ENCODE measurements at places on chromosomes 16 and 17.

DNA sequence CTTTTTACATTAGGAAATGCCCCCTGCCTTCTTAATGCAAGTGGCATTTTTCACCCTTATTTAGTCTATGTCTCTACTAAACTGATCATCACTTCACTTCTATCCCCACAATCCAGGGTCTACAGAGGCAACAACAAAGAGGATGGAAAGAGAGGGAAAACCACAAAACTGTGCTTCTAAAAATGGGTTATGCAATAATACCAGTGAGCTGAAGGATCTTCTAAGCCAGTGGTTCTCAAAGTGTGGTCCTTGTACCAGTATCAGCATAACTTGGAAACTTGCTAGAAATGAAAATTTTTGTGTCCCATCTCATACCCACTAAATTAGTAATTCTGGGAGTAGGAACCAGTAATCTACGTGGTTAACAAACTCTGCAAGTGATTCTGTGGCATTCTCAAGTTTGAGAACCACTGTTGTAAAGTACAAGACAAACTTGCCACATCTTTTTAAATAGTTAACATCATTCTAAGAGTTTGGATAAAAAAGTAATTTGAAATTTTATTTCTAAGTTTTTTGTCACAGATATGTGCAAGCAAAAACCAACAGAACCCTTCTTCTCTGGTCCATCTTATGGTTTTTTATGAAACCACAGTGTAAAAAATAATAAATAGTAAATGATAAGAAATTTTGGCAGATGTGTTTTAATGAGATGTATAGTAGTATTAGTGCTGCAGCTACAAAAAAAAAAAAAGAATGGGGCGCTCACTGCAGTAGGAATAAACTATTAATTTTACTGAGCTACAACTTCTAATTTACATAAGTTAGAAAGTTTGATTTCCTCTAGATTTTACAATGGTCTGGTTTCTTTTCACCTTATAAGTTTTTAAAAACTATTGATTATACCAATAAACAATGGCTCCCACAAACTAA is 16.2 kb downstream of the CDC27 start:
- DNase-seq = no peak

- DNase-seq = peak; percentile 24
Observed at GRCh38 chr16:68086860-68087268, 1.7 kb downstream of the NFATC3 start.

DNA sequence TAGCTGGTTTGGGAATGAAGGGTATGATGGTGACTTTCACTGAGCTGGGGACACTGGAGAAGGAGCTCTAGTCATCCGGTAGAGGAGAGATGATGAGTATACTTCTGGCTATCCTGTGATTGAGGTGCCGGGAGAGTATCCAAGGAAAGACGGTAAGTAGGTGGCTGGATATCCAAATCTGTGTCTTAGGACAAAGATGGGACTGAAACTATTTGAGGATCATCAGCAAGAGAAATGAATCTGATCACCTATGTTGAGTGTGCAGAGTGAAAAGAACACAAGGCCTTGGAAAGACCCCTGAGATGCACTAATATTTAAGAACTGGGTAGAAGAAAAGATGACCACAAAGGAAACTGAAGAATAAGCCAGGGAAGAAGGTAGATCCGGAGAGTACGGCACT is 1.0 kb downstream of the NACA2 start:
- no peak for DNase-seq

DNA sequence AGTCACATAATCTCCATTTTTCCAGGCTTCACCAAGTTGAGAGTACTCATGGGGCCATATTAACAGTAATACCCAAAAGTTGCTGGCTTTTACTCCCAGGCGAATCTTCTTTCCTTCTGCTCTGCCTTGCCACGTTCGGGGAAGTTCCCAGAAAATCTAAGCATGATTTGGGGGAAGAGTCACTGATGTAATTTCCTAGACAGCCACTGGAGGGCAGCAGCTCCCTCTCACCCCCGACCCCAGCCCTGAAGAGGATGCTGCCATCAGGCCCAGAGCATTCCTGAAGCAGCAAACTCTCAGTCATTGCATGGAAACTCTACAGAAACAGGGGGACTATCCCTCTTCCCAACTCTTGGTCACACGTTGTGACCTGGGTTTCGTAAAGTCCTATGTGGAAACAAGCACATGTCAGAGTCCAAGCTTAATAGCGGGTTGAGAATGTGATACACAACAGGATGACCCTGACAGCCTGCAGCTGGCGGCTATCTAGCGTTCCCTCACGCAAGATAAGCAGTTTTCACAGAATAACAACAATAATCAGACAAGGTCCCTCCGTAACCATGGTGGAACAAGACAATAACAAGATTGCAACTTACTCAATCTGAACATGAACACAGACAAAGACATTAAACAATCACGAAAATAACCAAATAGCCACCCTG is 43.8 kb upstream of the DHX40 start:
- peak; percentile 86 for DNase-seq

DNA sequence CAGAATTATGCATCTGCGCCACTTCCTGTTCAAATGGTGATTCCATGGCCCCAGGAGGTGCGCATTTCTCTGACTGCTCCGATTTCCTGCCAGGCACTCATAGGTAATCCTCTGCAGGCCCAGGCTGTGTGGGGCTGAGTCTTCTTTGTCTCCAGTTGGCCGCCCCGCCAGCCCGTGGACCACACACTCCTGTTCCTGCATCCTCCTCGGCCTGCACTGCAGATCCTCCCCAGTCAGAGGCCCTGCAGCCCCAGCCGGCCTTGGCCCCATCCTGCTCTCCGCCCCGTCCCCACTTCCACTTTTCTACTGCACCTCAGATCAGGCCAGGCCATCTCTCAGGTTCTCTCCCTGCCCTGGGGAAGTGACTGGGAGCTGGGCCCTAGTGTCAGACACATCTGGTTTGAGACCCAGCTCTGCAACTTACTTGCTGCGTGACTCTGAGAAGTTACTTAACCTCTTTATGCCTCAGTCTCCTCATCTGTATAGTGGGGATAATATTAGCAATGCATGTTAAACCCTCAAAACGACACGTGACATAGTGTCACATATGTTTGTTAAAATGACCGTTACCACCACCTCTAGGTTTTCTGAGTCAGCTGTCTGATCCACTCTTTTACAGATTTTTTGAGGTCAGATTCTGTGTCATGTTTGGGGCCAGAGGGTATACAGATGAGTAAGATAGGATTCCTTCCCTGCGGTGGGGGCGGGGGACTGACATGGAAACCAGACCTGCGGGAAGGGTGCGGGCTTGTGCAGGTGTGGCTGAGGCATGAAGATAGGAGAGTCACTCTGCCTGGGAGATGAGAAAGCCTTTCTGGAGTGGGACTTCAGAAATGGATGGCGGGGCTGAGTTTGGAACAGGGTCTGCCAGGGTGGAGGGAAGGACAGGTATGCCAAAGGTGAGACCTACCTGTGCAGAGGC is 12.8 kb downstream of the RAB11FIP4 start:
- DNase-seq = no peak

GRCh38 chr16:72926177-72927070 is 121.5 kb downstream of the ZFHX3 start:
- no peak for DNase-seq

DNA sequence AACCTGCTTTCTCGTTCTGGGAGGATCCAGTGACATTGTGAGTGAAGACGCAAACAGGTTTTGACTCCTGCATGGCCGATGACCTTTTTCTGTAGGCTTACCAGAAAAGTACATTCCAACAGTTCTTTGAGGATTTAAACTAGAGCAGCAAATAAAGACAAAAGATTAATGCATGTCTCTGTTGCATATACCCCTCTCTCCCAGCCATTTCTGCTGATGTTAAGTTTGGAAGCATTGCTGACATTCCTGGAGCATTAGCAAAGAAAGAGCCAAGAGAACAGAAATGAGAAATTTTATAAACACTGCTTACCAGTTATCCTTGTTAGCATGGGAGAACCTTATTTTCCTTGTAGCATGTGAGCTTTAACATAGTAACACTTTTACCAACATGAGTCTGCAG is 49.3 kb downstream of the SIAH1 start:
- no peak for DNase-seq

DNA sequence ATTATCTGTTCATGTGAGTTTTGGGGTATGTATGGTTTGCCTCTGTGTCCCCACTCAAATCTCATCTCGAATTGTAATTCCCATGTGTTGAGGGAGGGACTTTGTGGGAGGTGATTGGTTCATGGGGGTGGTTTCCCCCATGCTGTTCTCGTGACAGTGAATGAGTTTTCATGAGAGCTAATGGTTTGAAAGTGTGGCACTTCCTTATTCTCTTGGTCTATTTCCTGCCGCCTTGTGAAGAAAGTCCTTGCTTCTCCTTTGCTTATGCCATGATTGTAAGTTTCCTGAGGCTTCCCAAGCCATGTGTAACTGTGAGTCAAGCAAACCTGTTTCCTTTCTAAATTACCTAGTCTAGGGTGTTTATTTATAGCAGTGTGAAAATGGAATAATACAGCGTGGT is 128.1 kb upstream of the HS3ST4 start:
- no peak for DNase-seq

- DNase-seq = no peak
Observed at GRCh38 chr16:81842564-81843242, 63.6 kb downstream of the PLCG2 start.

DNA sequence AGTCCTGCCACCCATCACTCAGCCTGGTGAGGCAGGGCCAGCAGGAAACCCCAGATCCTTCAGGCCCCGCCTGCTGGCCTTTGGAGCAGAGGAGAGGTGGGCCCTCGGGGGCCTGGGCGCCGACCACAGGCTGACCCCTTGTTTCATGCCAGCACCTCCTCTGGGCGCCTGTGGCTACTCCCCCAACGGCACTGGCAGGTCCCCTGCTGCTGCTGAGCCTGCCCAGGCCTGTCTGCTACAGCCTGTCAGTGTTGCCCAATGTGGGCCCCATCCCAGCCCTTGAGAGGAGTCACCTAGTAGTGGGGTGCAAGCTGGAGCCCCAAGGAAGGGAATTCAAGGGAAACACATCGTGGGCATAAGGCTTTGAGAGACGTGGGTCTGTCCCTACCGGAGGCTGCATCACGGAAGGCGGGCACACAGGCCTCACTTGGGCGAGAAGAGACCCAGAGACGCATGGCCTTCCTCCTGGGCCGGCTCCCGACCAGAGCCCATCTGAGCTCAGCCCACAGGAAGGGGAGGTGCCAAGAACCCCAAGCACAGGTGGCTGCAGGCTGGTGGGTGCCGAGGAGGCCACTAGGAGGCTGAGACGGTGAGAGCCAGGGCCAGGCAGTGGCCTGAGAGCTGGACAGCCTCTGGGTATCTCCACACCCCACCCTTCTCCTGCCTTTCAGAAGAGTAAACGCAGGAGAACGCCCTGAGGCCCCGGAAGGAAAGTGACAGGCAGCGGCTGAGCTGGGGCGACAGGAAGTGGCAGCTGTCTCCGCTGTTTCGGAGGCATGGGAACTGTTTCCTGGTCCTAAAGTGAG is 8.0 kb upstream of the FASN start:
- DNase-seq = peak; percentile 71

GRCh38 chr17:63480192-63480784 is 3.4 kb downstream of the ACE start:
- no peak for DNase-seq

DNA sequence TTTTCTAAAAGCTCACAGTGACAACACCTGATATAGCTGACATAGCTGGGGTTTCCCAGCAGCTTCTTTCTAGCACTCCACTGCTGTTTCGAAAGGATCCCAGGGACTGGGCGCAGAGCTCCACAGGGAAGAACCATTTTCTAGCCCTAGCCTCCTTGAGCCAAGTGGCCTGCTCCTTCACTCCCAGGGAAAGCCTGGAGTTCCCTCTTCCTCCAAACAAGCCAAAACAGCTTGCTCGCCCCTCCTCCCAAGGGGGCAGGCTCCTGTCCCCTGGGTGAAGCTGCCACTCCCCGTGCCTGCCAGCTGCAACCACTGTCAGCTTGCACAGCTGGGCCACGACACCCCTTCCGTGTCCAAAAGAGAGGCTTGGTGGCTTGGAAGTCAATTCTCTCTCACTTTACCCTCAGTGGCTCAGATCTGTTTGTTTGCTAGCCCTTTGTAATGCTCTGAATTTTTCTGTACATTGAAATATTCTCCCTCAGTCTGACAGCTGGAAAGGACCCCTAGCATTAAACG is 59.8 kb downstream of the CYTH1 start:
- peak; percentile 32 for DNase-seq

- DNase-seq = no peak
Observed at GRCh38 chr16:1530349-1530882, 3.0 kb upstream of the TMEM204 start.

DNA sequence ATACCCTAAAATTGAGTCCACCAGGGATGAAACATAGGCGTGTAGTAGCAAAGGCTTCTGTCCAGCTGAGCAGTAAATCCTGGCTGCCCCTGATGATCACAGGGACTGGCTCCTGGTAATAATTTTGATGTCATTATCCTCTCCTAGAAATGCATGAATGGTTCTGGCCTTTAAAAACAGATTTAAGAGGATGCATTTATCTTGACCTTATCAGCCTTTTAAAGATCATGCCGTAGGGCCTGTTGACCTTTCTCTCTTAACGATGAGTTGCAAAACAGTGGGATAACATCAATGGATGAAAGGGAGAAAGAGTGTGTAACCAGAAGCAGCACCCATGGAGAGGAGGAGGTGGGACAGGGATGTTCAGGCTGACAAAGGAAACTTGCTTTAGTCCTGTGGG is 128.5 kb downstream of the CA10 start:
- no peak for DNase-seq

DNA sequence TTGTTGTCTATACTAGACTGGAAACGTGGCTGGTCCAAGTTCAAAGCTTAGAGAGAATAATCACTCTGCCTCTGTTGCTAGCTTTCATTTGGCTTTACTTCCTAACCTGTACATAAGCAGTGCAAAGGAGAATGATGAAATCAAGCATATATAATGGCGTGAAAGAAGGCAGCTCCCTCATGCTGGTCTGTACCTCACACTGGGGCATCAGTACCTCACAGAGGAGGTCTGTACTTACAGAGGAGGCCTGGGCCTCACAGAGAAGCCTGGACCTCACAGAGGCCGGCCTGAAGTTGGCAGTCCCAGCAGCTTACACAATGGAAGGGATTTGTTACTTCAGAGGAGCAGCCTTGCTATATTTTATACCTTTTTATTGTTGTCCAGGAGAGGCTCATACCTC is 53.3 kb upstream of the MSI2 start:
- no peak for DNase-seq

- DNase-seq = no peak
Observed at GRCh38 chr17:67525239-67526135, 148.4 kb downstream of the PITPNC1 start.

DNA sequence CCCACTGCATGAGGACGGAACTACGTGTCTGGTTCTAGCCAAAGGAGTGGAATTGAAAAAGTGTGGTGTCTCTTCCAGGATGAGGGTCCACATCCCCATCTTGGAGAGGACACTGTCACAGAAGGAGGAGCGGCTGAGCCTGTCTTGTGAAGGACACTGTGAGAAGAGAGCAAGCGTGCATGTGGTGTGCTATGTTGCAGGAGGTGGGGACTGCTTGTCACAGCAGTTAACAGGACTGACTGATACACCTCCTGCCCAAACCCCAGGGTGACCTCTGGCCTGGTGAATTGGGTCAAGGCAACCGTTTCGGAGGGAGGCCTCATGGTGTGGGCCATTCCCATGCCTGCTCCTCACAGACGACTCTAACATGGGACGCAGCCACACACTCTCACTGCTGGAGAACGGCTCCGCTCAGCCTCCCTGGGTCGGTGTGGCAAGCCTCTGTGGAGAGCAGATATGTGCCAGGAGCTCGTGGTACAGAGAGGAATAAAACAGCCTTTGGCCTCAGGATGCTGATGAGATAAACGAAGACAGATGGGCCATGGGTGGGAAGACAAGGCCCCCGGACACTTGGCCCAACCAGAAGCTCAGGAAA is 56.4 kb upstream of the RBFOX3 start:
- DNase-seq = no peak

All from NCI-H82 (cell line).